Stimulated activated CD4-positive, alpha-beta T cell treated with anti-CD3 and anti-CD28 coated beads, TNF-alpha, amount 100 ng/mL, for 24 hours (primary cell): ENCODE measurements at places on chromosomes 1 and 21.
A peak's percentile ranks its signal among the peaks of the same experiment; 100 is the strongest.

GRCh38 chr1:59523745-59524450 is 227.0 kb downstream of the FGGY start:
- DNase-seq: no peak

DNA sequence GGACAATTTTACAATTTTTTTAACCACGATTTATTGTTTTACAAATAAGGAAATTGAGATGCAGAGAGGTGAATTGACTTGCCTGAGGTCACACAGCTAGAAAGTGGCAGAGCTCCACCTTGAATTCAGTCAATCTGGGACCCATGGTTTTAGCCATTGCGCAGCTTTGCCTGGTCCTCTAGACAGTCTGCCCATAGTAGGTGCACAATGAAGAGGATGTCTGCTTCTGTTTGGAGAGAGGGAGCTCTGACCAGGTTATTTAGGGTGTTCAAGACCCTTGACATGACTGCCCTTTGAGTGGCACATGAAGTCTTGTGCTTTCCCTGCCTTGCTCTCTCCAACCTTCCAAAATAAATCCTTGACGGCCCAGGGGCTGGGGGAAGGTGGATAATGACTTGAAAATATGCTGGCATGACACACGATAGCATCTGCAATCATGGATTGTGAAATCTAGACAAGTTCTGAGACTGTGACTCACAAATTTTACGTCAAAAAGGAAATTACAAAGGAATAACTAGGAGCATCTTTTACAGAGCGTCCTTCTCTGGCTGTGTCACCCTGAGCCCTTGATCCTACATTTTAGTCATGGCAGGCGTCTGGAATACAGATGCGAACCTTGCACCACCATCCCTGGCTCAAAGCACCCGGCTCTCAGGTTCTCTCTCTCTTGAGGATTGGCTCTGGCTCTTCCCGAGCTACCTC is 26.2 kb upstream of the ID3 start:
- DNase-seq: no peak

- peak; percentile 58 for DNase-seq
These were observed 39.8 kb upstream of the ZC3H12A start for GRCh38 chr1:37434292-37435225.

DNA sequence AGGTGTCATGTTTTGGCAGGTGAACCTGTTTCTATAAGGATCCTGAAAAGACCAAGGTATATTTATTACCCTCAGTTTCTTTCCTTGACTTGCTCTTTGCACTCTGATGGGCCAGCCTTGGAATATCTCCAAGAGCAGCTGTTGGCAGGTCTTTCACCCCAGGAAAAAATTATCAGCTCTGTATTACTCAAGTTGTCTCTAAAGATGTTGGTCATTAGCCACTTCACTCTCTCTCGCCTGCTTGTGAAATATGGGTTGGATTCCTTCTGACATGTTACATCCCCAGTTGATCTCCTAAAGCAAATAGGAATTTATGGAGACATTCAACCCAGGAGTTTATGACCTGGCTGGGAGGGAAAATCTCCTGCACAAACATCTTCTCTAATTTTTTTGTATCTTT is 85.9 kb downstream of the KCNJ15 start:
- DNase-seq: no peak

DNA sequence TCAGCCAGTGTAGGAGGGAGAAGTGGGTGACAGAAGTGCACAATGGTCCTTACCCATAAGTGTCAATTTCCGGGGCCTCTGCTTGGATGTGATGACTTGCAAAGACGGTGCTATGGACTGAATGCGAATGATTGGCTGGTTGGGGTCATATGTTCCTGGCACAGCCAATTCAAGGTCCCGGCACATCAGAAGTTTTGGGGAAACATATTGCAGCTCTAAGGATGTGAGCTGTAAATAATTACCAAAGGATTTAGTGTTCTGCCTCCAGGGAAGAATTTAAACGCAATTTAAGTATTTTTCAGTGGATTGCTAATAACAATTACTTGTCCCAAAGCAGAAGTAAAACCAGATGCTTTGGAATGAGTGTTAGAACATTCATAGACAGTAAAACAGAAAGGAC is 26.9 kb upstream of the EXOSC10 start:
- no peak for DNase-seq

- DNase-seq: no peak
These were observed 70.7 kb downstream of the EVA1C start for GRCh38 chr21:32483293-32483595.

DNA sequence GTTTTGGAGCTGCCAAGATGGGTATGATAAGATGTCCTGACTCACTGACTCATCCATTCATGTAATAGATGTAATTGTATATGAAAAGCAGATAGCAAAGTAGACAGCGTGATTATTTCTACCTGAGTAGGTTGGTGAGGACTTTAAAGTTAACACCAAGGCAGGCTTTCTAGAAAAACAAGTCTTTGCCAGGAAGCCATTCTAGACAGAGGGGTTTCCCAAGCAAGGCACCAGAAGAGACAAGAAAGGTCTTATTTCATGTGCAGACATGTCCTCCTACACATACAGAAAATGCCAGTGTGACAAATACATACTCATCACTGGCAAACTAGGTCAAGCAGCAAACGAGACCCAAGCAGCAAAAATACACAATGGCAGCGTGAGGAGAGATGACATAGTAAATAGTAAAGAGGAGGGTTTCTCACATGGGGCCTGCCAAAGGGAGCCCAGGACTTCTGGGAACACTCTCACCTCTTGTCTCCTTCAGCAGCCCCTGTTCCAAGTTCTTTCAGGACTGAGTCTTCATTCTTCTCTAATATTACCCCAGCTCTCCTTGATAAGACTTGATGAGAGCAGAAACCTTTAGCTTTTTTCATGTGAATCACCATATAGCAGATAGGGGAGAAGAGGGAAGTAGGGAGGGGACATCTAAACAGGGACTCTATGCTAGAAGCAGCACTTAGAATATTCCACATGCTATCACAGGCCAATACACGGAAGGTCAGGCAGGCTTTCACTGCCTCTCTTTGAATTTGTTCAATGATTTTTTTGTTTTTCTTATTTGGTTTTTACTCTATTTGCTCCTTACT is 114.6 kb upstream of the ATP1B1 start:
- no peak for DNase-seq

GRCh38 chr1:30670240-30671060 is 52.9 kb downstream of the MATN1 start:
- DNase-seq: no peak

- no peak for DNase-seq
These were observed 3.8 kb downstream of the LEMD1 start for GRCh38 chr1:205417870-205418635.

DNA sequence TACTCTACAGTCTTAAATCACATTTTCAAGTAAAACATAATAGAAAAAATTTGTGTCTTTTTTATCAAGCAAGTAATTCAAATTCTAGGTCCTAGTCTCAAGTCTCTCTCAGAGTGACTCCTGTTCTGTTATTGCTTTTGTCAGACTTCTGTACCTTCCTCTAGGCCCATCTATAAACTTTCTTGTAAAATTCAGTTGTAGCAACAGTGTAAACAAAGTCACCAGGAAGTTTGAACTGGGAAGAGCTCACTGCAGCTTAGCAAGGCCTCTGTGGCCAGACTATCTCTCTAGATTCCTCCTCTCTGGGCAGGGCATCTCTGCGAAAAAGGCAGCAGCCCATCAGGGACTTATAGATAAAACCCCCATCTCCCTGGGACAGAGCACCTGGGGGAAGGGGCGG is 13.5 kb upstream of the ZNF678 start:
- DNase-seq: no peak

GRCh38 chr1:207336559-207337467 is 15.3 kb downstream of the CD55 start:
- peak; percentile 3 for DNase-seq

- DNase-seq: no peak
These were observed 150.9 kb upstream of the DSCAM start for GRCh38 chr21:40997831-40998230.

DNA sequence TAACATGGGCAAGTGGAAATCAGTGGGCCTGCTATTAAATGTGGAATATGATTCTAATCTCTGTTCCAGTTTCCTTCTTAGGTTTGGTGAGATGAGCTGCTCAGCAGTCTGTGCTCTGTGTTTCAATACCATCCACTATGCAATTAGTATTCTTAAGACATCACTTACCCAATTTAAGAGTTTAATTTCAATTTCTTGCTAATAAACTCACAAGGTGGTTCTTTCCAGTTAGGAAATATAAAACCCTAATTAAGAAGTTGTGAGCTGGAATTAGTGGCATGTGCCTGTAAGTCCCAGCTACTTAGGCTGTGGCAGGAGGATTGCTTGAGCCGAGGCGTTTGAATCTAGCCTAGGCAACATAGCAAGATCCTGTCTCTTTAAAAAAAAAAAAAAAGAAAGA is 51.7 kb downstream of the MPZL1 start:
- DNase-seq: no peak

DNA sequence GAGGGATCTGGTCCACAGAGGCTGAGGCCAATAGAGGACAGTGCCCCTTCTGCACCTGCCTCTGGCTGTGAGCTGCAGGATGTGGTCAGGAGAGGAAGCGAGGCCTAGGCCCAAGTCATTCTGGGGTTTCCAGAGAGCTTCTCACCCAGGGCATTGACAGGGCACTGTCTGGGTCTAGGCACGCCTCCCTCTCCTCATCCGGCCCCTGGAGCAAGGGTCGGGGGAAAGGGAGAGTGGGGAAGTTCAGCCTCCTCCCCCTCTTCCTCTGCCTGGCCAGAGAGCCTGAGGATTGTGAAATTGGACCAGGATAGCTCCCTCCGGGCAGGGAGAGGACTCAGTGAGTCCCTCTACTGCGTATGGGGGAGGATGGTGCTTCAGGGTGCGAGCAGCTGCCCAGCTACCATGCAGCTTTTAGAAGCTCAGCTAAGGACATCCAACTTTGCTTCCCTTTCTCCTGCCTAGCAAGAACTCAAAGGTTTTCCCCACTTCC is 6.3 kb upstream of the INAVA start:
- peak; percentile 21 for DNase-seq

- DNase-seq: no peak
These were observed 49.5 kb downstream of the FASLG start for GRCh38 chr1:172708452-172708851.

DNA sequence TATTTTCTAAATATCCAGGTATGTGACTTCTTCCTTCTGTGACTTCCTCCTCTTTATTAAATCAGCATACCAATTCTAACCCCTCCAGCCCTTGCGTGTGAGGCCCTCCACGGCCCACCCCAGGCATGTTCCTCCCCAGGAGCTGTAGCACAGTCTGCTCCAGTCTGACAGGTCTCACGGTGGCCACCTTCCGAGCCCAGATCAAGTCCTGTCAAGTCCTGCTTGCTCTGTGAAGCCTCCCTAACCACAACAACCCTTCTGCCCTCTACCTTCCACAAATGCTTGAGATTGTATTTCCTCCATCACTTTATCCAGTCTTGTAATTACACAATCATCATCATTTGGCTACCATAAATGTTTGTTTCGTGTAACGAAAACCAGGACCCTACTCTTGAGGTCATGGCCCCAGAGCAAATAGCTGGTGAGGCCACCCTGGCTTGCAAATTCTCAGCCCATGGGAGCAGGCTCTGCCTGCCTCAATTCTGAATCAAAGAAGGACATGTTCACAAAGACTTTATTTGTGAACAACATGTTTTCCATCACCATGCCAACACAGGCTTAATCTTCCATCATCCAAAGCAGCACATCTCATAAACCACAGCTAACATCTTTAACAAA is 33.0 kb upstream of the S100A7 start:
- DNase-seq: no peak

GRCh38 chr1:175163702-175164101 is 28.9 kb downstream of the KIAA0040 start:
- DNase-seq: no peak

GRCh38 chr1:89112871-89113613 is 12.9 kb downstream of the GBP2 start:
- DNase-seq: no peak

GRCh38 chr21:31011412-31011811 is 26.9 kb downstream of the KRTAP19-8 start:
- no peak for DNase-seq
